ENCODE measurements at places on chromosomes 5 and 9. TPM values are rescaled to one million over a fixed set of nuclear protein-coding genes. Genes with fewer than 3 reads are reported as not detected.

GRCh38 chr5:180323941-180324600 is 29.1 kb downstream of the GFPT2 start:
- DNase-seq = no peak

IGIP gene
- total RNA-seq = 1.4 TPM

PAPPA gene
- 0.25 TPM for total RNA-seq

DNA sequence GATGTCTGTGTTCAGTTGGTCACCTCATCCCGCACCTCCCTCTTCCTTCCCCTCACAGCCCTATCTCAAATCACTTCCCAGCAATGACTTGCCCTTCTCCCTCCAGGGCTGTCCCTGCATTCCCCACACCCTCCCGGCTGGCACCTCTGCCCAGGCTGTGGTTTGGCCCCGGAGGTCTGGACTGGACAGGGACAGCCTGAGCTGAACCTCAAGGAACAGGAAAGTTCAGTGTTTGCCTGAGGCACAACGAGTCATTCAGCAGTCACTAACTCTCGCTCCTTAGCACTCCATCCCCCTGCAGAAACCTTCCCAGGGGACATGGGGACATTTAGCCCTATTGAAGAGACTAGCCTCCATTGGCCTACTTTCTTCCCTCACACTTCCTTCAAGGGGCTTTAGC is 58.3 kb upstream of the MAP3K1 start:
- no peak for DNase-seq

DNA sequence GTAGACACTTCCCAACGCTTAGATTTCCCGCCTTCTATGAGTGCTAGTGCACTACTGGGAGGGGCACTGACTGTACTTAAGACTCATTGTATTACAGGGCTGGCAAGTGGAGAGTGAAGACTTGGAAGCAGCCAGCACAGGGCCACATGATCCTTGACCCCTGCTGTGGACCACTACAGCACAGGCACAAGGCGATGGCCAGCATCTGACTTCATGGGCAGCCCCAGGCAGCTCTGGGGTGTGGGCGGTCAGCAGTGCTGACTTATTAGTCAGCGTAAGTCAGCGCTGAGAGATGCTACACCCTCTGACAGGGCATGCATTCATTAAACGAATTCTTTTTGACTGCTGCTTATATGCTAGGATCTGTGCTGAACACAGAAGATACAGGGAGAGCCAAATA is 9.3 kb downstream of the SLC46A2 start:
- DNase-seq = peak; percentile 34

WDR38 gene
- total RNA-seq = not detected

SHISAL2B gene
- not detected for total RNA-seq

DNA sequence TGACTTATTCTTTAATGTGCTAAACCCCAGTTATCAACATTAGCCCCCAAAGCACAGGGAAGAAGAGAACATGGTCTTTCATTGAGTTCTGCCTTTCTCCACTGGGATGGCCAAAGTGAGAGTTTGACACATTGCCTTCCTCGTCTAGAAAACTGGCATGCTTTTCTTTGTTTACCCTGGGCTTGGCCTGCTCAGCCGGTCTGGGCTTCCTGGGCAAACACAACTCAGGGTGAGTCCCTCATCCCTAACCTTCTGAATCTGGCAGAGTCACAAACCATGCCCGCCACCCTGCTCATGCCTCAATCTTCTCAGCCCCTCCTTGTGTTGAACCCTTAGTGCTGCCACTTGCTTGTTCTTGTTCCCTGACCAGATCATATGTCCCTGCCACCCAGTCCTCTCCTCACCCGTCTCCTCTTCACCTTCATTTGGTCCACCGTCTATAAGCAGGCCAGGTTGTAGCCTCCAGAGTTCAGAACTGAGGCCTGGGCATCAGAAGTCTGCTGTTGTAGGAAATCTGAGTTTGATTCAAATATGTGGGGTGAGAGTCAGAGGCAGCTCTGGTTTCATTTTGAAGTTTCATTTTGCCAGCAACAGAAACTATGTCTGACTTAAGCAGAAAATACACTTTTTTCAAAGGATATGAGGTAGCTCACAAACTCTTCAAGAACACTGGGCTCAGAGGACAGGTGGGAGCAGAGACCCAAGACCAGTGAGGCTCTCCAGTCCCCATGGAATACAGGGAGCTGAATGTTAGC is 217.6 kb downstream of the NDUFS4 start:
- no peak for DNase-seq

GRCh38 chr9:131528186-131528585 is 2.9 kb downstream of the UCK1 start:
- DNase-seq = no peak

GRCh38 chr5:140042643-140043507 is at the start of gene NRG2:
NRG2 (minus strand) TSS chr5:140043299.
- no peak for DNase-seq

PHF24 gene
- 0.54 TPM for total RNA-seq

DNA sequence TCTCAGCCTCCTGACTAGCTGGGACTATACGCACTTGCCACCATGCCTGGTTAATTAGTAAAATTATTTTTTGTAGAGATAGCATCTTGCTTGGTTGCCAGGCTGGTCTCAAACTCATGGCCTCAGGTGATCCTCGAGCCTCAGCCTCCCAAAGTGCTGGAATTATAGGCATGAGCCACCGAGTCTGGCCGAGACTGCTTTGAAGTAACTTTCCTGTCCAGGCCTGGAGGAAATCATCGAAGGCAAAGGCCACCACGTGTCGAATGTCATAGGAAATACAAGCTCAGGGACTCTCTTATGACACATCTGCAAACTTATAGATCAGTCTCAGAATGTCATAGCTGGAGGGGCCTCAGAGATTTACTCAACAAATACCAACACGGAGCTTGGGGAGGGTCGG is 25.1 kb downstream of the RAPGEF1 start:
- no peak for DNase-seq

GLT6D1 gene
- total RNA-seq = not detected

PCDHB9 gene
- total RNA-seq = 0.10 TPM

DNA sequence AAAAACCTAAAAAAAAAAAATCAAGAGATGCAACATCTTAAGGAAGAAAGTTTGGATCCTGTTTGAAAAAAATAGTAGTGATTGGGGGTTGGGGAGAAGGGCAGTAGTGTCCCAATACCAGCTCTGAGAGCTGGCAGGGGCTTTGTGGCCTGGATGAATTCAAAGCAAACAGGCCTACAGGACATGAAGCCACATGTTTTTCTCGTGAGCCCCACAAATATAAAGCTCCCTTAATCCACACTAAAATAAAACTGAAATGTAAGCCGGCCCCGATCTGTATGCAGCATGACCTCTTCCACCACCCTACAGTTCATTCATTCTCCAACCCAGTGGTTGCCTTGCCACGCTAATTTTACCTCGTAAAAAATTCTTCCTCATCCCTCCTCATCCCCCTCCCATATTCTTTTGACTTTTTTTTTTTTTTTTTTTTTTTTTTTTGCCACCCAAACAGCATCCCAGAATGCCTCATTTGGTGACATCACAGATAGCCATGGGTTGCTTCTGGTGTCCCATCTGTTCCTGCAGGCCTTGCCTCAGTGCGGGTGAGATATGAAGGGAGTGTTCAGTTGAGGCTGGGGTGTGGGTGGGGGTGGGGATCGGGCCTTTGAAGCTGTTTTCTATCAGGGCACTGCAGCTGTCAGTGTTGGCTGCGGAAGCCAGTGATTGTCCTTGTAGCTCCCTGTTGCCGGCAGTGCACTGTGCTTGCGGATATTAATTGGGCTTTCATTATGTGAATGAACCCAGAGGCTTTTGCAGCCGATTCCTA is 81.6 kb upstream of the NFIB start:
- no peak for DNase-seq

DNA sequence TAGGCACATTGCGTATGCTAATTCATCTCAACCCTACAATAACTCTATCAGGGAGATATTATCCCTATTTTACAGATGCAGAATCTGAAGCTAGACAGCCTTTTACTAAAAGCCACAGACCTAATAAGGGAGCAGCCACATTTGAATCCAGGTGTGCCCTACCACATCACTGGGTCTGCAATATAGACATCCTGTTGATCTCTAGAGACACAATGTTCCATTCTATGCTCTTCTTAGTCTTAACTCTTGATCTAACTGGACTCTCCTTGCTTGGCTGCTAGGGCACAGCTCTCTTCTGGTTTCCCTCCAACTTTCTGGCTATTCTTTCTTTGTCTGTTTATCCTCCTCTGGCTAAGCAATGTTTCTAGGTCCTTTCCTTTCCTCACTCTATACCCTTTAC is 1.4 kb upstream of the SPATA6L start:
- DNase-seq = no peak

PCDHA12 gene
- 0.03 TPM for total RNA-seq

- DNase-seq = no peak
These were observed 369 bp downstream of the OCLN start for GRCh38 chr5:69492923-69493395.

DBH gene
- total RNA-seq = not detected

- DNase-seq = no peak
These were observed 71.8 kb downstream of the HMCN2 start for GRCh38 chr9:130337318-130337717.

DNA sequence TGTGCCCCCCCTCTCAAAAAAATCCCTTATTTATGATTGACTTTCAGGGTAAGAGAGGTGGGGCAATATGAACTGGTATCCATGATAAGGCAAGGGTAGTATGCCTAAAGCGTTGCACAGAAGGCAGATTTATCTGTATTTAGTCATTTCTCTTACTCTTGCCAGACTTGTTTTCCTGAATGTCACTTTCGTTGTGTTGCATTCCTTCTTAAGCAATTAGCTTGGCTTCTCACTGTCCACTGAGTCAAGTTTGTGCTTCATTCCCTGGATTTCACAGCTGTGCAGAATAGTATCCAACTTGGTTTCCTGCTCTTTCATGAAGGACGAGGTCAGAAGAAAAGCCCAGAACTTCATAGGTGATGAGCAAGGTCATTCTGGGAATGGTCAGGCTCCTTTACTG is 301.5 kb upstream of the ACTBL2 start:
- peak; percentile 48 for DNase-seq

- DNase-seq = no peak
These were observed 708 bp upstream of the TUBB4B start for GRCh38 chr9:137240318-137240840.

DNA sequence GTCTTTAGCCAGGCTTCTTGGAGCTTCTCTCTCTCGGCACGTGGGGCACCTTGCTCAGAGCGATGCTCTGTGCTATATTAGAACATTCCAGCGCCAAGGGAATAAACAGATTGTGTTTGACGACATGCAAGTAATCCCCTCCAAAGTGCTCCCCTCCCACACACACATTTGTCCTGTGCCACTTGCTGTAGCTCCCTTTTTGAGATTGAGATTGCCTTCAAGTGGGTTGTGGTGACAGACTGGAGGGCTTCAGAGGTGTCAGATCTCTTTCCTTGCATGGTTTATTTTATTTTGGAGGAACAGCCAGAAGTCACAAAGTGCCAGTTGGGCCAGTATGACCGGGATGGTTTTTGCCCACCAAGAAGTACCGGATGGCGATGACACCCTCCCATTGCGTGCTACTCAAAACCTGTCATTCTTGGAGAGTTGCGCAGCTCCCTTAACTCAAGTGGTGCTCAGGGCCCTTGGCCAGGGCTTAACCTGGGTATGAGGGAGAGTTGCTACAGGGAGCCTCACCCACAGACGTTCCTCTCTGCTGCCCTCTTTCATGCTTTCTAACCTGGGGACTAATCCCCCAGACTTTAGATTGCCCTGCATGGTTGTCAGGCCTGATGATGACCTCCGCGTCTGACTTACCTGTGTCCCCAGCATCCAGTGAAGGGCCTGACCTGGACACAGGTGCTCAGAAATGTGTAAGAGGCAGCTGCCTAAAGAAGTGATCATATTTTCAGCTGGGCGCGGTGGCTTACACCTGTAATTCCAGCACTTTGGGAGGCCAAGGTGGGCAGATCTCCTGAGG is 18.8 kb upstream of the RPL26L1 start:
- no peak for DNase-seq

GRCh38 chr5:67400752-67401151 is 204.2 kb upstream of the CD180 start:
- DNase-seq = no peak

DNA sequence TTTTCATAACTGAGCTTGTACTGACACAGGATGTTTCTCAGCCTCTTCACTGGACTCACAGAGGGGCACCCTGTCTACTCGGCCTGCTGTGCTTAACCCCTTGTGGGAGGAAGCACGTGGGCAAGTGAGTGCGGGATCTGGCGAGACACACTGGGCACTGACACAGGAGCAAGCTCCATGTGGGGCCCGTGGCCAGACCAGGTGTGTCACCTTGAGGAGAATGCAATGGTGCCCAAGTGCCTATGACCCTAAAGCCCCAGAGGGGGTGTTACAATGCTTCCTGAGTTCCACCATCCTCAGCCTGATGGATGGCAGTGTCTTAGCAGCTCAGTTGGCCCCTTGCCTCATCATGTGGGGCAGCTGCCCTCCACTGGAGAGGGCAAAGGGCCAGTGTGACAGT is 128.9 kb downstream of the ALDH1A1 start:
- no peak for DNase-seq

DNA sequence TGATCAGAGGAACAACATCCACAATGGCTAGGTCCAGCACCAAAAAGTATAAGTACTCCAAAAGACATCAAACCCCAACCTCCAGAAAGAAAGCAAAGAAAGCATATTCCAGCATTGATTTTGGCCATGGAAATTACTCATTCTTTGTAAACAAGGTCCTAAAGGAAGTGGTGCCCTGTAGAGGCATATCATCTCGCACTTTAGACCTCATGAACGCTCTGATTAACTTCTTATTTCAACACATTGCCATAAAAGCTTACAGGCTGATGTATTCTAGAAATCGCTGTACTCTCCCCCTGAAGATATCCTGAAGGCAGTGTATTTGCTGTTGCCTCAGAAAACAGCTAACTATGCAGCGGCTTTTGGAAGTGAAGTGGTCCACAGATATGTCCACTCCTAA is 82.7 kb upstream of the TNPO1 start:
- DNase-seq = no peak

- no peak for DNase-seq
These were observed 187.0 kb downstream of the CACNA1B start for GRCh38 chr9:138064547-138064946.

GRCh38 chr5:88729084-88729828 is 153.7 kb downstream of the MEF2C start:
- peak; percentile 26 for DNase-seq

MRPL50 gene
- 14.0 TPM for total RNA-seq

CDH18 gene
- total RNA-seq = 0.10 TPM

CEP72 gene
- total RNA-seq = 11.5 TPM

RAI14 gene
- total RNA-seq = 37.8 TPM

GRCh38 chr9:35734096-35734495 is 1.6 kb downstream of the CREB3 start:
- DNase-seq = no peak

GRCh38 chr5:72006361-72006760 is 100.9 kb upstream of the MAP1B start:
- peak; percentile 9 for DNase-seq

- no peak for DNase-seq
These were observed 1.3 kb downstream of the CD74 start for GRCh38 chr5:150411245-150411979.

DMRTA1 gene
- 0.58 TPM for total RNA-seq

GPX3 gene
- 13.2 TPM for total RNA-seq

HTR4 gene
- total RNA-seq = not detected

- DNase-seq = no peak
These were observed 2.4 kb downstream of the POLR3G start for GRCh38 chr5:90477073-90477472.

GRCh38 chr9:90726215-90726614 is 75.4 kb upstream of the SYK start:
- DNase-seq = no peak

PCDHB11 gene
- total RNA-seq = not detected

PFN3 gene
- total RNA-seq = not detected
